ENCODE measurements at places on chromosomes 3 and 15. TPM values are rescaled to one million over a fixed set of nuclear protein-coding genes. Genes with fewer than 3 reads are reported as not detected.
A peak's percentile ranks its signal among the peaks of the same experiment; 100 is the strongest.

- DNase-seq: no peak
These were observed 73.2 kb downstream of the CLSTN2 start for GRCh38 chr3:140007911-140008869.

GRCh38 chr15:81516461-81516860 lies 142.4 kb upstream of the TMC3 start:
- no peak for DNase-seq

- DNase-seq: peak; percentile 83
These were observed 142.7 kb downstream of the FNDC3B start for GRCh38 chr3:172181932-172182586.

GRCh38 chr3:195319060-195319459 lies 48.1 kb upstream of the XXYLT1 start:
- no peak for DNase-seq

WDR73 gene
- total RNA-seq: 20.4 TPM

Measured in M059J (cell line).